Activated T-cell treated with anti-CD3 and anti-CD28 coated beads, Interleukin-2, amount 50 U/mL, for 24 hours (primary cell): ENCODE measurements at places on chromosomes 3 and 15.

GRCh38 chr15:99590913-99591646 is 25.3 kb downstream of the MEF2A start:
- DNase-seq, result no peak

GRCh38 chr15:27273506-27273905 is 302.5 kb downstream of the GABRG3 start:
- DNase-seq, result no peak

DNA sequence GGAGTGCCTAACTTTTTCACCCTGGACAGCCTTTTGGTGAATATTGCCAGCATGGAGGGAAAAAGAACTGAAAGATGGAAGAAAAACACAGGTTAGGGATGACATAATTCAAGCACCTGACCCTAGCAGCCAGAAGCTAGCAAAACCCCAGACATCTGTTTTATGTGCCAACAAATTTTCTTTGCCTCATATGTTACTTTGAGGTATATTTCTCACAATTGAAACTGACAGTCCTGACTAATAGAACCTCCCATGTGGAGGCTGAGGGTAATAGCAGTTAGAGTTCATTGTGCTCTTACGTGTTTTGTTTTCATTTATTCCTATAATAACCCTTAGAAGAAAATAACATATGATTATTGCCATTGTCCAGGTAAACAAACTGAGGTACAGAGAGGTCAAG is 71.5 kb upstream of the SLC25A26 start:
- DNase-seq, result no peak

- no peak for DNase-seq
These were observed 92.5 kb downstream of the BDH1 start for GRCh38 chr3:197463279-197463678.

- DNase-seq, result no peak
These were observed 356.9 kb upstream of the RBMS3 start for GRCh38 chr3:28923994-28924393.

GRCh38 chr3:69051756-69052471 is at the start of gene TMF1:
TMF1 (minus strand) TSS chr3:69052333; CDS start chr3:69052086, 247 bp downstream.
- DNase-seq, result peak; percentile 96

DNA sequence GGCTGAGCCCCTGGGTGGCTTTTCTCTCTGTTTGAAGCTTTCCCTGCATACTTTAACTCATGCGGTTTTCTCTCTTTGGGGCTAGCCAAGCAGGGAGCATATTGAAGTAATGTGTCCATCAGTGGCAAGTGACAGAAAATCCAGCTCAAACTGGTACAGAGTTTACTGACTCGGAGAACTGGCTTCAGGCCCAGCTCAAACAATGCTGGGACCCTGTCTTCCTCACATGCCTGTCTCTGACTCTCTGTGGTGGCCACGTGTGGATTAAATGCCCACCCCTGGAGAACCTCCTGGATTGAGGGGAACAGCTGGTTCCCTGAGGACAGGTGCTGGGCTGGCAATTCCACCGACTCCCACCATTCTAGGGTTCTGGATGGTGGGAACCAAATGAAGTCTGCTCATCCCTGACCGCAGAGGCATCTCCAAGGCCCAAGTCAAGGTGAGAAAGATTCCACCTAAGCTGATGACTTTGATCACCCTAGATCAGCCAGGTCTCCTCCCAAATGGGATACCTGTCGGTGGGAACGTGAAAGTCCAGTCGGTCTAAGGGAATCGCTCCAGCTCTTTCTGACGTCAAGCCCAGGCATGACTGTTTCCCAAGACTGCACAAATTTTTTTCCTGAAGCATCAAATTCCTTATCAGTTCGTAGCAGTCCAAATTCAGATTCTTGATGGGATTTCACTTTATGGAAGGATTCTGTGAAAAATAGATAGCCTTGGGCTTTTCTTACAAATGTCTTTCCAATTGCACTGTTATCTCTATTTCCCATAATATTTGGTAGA is 16.3 kb upstream of the HDAC11 start:
- no peak for DNase-seq

DNA sequence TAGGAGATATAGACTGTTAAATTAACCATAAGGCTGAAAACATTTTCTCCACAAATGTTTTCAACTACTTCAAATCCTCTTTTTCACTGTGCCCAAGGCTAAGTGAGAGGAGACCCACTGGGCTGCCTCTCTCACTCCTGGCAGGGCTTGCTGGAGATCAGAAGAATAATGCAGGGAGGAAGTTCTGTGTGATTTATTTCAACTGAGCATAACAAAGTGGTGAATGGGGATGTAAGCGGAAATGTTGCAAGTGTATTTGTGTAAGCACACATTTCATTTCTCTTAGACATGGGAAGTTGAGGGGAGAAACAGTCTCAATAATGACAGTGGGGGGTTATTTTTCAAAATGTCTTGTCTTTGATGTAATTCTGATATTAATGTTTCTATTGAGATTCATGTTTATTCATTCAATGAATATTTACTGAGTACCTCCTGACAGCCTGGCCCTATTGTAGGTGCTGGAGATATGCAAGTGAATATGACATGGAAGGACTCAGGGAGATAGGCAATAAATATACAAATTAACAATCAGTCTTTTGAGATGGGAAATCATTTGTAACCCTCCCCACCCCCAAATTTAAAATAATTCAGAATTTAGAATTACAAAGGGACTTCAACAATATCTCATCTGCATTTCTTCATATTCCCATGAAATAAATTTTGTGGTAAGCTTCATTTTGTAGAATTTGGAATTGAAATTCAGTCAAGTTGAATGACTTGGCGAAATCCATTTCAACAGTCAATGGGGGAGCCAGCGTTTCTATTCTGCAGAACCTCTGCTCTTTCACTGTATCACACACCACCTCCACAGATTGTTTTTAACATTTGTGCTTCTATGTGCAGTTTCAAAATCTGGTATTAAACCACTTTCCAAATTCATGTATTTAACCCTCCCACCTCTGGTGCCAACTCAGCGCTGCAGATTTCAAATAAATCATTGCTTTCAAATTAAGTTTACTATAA is 247.2 kb downstream of the SLC9A9 start:
- DNase-seq, result no peak

DNA sequence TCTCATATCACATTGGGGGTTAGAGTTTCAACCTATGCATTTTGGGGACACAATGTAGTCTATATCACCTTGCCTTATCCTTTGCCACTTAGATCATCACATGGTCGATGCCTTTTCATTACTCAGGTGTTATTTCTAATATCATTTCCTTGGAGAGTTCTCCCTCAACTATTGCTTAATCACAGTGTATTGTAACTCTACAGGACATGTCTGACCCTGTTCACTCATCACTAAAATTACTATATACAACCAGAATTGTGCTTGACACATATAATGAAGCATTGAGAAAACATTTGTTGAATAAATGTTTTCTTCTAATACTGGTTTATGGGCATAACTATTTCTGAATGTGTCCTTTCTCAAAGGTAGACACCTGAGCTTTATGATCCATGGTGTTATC is 207.4 kb downstream of the EPHA6 start:
- DNase-seq, result no peak

DNA sequence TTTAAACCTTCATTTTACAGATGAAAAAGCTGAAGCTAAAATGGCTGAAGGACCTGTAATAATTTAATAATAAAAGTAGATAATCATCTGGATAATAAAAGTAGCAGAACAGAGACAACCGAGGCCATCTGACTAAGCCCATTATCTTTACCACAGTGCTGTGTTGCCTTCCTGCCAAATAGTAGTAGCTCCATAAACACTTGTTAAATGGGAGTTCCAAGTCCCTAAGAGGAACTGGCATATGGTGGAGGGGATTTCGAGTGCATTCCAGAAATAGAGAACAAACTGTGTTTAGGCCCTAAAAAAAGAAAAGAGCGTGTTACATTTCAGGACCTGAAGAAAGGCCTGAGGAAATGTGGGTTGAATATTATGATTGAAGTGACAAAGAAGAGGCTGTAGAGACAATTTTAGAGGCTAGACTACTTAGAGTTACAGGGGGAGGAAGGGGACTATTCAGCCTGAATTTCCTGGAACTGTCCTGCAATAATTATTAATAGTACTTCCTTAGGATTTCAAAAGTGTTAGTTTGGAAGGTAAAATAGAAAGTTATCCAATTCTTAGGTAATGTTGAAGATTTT is 424.3 kb downstream of the ROBO2 start:
- no peak for DNase-seq

DNA sequence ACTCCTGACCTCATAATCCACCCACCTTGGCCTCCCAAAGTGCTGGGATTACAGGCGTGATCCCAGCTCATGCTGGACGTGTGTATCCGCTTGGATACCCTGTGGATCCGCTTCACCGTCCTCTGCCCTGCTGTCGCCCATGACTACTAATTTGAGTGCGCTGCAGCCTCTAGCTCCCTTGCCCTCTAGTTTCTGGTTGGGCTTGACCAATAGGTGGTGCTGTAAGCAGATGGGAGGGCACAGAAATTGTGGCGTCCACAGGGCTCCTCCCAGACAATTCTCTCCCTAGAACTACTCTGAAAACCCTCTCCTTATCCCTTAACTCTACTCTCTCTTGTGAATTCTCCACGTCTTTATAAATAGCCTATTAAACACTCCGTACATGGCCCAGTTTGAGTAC is 36.2 kb downstream of the ZPLD1 start:
- DNase-seq, result no peak

- no peak for DNase-seq
These were observed 124.4 kb upstream of the SLC2A2 start for GRCh38 chr3:171150945-171151344.

GRCh38 chr3:168608926-168609325 is 513.2 kb upstream of the GOLIM4 start:
- DNase-seq, result no peak

- no peak for DNase-seq
These were observed 68.9 kb downstream of the RNF13 start for GRCh38 chr3:149881879-149882278.

- DNase-seq, result no peak
These were observed 55.3 kb upstream of the MAGI1 start for GRCh38 chr3:66093981-66094380.

DNA sequence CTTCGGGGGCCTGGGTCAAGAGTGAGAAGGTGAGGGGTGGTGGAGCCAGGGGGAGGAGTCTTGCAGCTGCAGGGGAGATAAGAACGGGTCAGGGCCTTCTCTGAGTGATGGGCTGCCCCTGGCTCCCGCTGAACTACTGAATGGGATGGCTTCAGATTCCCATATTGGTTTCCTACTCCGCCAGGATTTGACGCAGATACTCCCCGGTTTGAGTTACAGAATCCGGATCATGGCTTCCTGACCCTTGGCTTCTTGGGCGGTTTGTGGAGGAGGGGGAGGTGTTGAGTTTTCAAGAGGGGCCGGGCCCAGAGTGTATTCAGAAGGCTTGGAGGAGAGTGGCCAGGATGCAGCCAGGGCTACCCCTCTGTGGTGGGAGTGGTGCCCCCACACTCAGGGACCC is 119.9 kb upstream of the ATP2B2 start:
- no peak for DNase-seq

DNA sequence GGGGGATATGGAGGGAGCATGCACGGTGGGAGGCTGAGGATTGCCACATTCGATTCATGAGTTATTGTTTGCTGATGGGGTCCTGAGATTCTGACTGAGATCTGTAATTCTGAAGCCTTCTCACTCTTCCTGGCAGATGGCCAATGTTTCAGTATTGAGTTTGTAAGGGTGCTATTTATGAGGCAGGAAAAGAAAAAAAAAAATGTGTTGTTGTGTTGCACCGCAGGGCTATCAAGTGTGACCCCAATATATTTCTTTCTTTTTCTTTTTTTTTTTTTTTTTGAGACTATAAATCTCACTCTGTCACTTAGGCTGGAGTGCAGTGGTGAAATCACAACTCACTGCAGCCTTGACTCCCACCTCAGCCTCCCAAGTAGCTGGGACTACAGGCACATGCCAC is 3.2 kb upstream of the SENP2 start:
- DNase-seq, result no peak

DNA sequence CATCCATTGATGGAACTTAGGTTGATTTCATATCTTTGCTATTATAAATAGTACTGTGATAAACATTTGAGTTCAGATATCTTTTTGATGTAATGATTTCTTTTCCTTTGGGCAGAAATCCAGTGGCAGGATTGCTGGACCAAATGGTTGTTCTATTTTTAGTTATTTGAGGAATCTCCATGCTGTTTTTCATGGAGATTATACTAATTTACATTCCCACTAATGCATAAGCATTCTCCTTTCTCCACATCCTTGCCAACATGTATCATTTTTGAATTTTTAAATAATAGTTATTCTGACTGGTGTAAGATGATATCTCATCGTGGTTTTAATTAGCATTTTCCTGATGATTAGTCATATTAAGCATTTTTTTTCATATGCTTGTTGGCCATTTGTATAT is 144.0 kb upstream of the SUCLG2 start:
- no peak for DNase-seq

DNA sequence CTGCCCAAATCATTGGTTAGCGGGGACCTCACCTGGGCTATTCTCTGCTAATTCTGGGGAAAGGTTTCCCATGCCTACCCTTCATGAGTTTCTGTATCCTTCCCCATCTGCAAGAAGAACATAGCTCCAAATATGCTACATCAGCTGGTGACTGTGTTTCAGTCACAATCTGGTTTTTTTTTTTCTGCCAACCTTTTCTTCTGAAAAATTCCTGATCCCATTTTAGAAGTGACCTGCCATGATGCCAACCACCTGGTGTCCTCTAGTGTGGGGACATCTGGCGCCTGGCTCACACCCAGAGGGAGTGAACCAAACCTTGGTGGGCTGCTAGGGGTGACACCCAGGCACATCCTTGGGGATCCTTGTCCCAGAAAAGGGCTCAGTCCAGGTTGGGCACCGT is 76.1 kb downstream of the CHRD start:
- no peak for DNase-seq

GRCh38 chr3:172319595-172319994 is 128.7 kb downstream of the GHSR start:
- no peak for DNase-seq

GRCh38 chr15:60554494-60554893 is 75.6 kb upstream of the ICE2 start:
- no peak for DNase-seq

DNA sequence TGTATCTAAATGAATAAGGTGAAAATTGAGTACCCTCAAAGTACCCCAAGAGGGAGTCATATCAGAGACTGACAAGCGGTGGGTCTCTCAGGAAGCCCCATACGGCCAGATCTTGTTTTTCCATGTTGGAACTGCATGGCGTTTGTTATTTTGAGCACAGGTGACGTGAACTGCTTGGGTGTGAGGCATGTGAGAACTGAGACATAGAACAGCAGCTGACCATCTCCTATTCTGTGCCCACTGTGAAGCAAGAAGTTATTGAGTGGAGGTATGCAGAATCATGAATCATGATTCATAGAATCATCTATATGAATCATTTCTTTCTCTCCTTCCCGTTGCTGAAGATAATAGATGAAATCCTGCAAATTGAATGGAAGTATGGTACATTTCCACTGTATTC is 4.6 kb downstream of the VPS8 start:
- DNase-seq, result no peak

- no peak for DNase-seq
These were observed 4.2 kb downstream of the MAPKBP1 start for GRCh38 chr15:41778521-41778920.

- DNase-seq, result no peak
These were observed 382.7 kb downstream of the GBE1 start for GRCh38 chr3:81378552-81379293.
